ENCODE measurements at places on chromosomes 5 and 9.
A peak's percentile ranks its signal among the peaks of the same experiment; 100 is the strongest.

DNA sequence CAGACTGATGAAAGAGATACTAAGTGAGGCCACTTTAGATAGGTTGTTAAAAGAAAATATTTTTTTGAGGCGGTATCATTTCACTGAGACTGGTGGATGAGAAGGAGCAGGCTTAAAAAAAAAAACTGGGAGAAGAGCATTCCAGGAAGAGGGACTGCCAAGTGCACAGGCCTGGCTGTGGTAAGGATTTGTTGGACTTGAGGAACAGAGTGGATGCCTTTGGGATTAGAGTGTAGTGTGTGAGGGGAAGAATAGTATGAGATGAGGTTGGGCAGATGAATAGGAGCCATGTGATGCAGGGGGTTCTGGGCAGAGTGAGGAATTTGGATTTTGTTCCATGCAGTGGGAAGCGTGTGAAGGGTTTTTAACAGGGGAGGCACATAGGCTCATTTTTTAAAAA is 57.9 kb downstream of the PBX3 start:
- DNase-seq, result peak; percentile 29

- DNase-seq, result peak; percentile 93
These were observed 739 bp downstream of the PPP2CA start for GRCh38 chr5:134224888-134225779.

- no peak for DNase-seq
These were observed 74.7 kb upstream of the RASGRF2 start for GRCh38 chr5:80885396-80886000.

- DNase-seq, result no peak
These were observed 702 bp downstream of the TMEM8B start for GRCh38 chr9:35829764-35830096.

DNA sequence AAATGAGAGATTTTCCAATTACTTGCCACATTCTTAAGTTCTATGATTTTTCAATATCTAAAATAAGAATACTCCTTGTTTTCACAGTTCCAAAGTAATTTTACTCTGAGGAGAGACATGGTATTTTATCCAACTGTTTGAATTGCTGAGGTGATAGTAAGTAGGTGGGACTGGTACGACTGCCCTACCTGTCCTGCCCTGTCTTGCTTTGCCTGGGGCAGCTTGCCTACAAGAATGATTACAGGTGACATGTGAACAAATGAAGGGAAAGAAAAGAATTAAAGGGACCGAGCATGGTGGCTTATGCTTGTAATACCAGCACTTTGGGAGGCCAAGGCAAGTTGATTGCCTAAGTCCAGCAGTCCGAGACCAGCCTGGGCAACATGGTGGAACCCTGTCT is 41.6 kb upstream of the HMGCS1 start:
- no peak for DNase-seq

GRCh38 chr5:141683596-141684141 is 1.6 kb upstream of the ARAP3 start:
- DNase-seq, result no peak

- DNase-seq, result no peak
These were observed 14.0 kb downstream of the GGTA1 start for GRCh38 chr9:121485623-121486022.

DNA sequence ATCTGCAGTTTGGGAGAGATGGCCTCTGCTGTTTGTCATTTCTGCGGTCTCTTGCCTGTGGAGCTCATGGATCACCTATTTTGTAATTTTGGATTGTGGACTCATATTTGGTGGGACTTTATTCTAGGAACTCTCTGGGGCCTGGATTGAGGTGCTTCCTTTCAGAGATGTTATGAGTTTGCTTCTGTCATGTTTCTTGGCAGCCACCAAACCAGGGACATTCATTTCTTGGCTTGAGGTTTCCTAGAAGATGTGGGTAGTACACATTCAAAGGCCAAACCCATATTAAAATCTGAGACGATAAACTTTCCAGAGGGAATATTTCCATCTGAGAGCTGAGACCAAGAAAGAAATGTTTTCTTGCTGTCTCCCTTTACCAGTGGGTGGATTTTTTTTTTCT is 37.2 kb upstream of the GADD45G start:
- DNase-seq, result no peak

DNA sequence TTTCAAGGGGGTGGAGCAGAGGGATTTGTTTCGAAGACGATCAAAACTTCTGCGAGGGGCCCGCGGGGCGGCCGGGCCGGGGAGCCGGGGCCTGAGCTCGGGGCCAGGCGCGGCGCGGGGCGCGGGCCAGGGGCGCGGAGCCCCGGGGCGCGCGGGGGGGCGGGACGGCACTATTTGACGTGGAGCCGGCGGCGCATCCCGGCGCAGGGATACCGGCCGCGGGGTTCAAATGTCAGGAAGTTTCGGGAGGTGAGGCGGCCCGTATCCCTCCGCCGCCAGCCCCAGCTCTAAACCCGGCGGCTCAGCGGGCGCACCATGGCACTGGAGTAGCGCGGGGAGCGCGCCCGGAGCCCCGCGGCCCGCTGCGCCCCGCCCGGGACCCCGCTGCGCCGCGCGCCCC is at the start of gene LMX1B:
LMX1B (plus strand) TSS at position 278 of the 400 bp plus-strand sequence. CDS start 522 bp downstream, outside the sequence.
- DNase-seq, result peak; percentile 50

- no peak for DNase-seq
These were observed 6.2 kb downstream of the TMEM8B start for GRCh38 chr9:35835216-35835632.

DNA sequence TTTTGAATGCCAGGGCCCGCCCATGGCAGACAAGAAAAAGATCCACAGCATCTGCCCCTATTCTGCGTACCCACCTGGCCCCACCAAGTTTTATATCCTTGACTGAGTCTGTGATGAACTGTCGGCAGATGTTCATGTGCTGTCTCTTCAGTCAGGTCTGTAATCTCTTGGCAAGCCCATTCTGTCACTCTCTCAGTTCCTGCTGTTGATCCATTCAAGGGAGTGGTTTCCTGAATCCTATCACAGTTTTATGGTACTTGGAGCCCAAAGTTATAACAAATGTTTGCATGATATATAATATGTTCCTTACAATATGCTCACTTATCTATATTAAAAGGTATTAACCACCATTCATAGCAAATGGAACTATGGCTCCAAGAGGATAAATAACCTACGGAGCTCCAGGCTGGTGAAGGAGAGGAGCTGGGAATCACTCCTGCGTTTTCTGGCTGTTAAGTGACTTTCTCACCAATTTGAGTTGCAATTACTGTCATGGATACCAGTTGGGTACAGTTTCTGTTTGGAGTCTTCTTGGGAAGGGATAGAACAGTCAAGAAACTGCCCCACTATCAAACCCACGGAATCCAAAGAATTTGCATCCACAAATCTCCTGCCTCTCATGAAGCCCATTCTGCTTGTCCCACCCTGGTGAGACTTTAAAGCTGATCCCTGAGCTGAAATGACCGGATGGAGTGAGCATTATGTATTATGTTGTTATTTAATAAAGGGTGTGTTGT is 103.4 kb upstream of the SPRY4 start:
- DNase-seq, result no peak

DNA sequence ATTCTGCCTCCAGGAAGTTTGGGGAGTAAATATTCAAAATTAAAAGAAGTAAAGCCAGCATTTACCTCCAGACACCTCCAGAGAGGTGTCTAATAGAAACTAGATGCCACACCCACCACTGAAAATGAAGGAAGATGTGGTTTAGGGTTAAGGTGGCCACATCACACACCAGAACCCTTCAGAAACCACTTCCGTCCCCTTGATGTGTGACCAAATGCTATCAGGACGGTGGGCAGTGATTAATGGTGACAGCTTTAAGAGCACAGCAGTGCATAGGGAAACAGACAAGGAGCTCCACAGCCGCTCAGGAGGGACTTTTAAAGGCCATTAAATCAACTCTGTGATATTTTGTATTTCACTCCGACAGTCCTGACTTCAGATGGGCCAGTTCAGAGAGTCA is 295.2 kb downstream of the BRINP1 start:
- no peak for DNase-seq

DNA sequence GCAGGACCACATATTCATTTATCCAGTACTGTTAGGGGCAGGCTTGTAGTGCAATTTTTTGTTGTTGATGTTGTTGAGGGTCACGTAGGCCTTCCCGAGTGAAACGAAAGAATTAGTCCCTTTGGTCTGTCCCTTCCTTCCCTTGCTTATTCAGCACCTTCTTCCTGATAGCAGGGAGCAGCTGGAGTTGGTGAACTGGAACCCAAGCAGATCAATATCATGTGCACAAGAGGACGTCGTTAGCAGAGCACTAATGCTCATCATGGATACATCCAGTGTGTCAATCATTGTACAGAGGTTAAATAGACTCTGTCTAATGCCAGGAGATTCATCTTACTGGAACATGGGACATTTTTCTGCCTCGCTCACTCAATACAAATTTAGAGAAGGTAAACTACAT is 33.0 kb upstream of the MAP1B start:
- DNase-seq, result no peak

DNA sequence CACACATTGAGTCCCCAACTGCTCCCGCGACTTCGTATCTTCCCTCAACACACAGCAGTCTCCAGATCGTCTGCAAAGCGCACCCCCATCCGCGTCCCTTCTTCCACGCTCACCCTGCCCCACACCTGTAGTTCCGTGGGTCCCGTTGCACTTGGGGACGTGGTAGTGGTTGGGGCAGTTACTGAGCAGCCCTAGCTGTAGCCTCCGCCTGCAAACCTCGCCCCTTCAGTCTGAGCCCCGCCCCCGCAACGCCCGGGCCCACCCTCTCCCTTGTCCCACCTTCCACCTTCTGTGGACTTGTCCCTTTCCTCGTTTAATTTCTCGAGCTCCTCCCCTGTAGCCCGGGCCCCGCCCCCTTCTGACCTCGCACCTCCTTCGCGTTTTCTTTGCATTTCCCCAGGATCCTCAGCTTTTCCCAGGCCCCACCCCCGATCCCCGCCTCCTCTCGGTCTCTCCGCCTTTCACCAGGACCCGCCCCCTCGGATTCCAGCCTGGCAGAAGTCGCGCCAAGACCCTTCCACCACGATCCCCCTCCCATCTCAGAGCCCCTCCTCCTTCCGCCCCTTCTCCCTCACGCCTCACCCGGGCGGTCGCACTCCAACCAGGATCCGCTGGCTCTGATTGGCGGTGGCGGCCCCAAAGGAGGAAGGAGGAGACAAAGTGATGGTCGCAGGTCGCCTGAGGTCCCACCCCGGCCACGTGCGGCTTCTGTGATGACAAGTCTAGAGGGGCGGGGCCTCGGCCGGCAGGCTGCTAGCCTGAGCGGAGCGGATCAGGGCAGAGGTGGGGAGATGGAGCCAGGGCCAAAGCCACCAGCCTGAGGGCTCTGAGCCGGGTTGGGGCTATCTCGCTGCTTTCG is at the start of gene ATOSB:
ATOSB (minus strand) TSS at position 183 of the 859 bp plus-strand sequence. CDS start 7,588 bp downstream, outside the sequence.
- peak; percentile 97 for DNase-seq

DNA sequence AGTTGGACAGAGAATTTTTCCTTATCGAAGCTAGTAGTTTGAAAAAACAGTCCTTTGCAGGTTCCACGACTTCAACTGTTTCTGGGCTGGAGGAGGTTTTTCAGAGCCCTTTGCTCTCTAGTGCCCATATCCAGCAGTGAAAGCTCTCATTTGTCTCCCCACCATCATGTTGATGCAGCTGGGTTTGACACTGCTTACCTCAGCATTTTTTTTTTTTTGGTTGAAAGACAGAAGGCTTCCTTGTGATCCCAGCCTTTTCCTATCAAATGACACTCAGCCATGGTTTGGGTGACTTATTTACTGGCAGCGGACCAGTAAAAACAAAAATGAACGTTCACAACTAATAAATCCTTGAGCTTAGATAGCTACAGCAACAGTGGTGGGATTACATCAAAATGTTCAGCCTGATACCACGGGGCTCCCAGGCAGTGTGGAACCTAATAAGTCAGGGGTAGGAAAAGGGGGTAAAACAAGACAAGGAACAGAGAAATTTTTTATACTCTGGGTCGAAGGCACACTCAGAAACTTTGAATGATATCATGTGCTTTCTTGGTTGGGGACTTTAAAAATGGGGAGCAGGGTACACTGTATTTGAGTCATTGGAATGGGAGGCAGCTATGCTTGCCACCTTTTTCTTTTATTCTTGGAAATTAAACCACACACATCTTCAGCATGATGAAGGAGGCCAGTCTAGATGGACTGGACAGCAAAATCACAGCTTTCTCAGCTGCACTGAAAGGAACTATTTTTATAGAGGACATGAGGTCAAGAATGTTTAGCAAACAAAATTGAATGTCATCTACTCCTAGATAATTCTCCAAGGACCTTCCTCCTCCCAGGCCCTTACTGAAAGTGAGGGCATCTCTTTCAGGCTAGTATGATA is 308.9 kb upstream of the MPDZ start:
- DNase-seq, result no peak

- no peak for DNase-seq
These were observed 10.5 kb upstream of the B4GALT1 start for GRCh38 chr9:33177639-33178038.

DNA sequence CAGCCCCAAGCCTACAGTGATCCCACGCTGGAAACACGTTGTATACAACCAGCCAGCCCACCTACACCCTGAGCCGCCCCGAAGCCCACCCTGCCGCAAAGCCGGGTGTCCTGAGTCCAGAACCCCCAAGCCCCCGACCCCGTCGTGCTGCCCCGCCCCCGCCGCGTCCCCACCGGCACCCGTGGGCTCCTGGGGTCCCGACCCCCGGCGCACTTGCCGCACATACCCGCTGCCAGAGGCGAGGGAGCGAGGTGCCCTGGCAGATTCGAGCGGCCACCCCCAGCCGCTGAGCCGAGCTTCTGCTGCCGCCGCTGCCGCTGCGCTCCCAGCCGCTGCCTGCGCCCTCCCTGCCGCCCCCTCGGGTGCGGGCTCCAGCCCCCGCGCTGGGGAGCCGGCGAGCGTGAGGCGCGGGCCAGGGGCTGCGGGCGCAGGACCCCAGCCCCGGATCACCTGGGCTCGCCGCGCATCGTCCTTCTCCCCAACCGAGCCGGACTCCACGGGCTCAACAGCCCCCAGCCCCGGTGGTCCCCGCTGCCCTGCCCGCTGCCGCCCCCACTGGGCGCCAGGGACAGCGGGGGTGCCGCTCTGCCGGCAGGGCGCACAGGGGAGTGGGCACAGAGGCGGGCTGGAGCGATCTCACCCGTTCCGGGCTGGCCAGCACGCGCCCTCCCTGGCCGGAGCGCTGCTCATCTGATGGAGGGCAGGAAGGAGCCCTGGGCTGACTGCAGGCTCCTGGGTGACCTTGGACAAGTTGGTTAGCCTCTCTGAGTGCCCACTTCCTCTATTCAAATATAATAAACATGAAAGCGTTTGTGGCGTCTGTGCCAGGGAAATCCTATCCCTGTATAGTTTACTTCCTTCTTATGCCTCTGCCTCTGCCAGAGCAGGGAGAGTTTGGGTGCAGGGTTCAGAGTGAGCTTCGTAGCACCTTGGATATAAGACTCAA is at the start of gene HTR4:
HTR4 (minus strand) TSS at position 692 of the 946 bp plus-strand sequence. CDS start 17,513 bp downstream, outside the sequence.
- no peak for DNase-seq

DNA sequence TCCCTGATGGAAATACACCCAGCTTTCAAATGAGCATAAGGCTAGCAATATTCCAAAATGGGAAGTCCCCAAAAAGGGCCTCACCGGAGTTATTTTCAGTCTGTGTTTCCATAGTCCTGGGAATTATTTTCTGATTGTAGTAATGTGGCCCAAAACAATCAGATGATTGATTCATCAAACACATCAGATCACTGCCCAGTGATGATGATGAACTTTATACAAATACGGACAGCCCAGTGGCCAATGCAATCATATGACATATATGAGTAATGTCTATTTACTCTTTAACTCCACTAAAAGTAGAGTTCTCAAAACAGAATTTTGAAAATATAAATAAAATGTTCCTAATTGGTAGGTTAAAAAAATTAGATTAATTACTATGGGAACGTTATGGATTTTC is 467.8 kb downstream of the ZNF608 start:
- no peak for DNase-seq

GRCh38 chr5:131783874-131784273 is 12.9 kb downstream of the FNIP1 start:
- no peak for DNase-seq

- DNase-seq, result peak; percentile 82
These were observed 153.1 kb upstream of the ELL2 start for GRCh38 chr5:96114736-96115135.

All from ELR (cell line).